HCEC 1CT (cell line): ENCODE measurements at places on chromosomes 2 and 18.

- DNase-seq = no peak
Measured at GRCh38 chr2:158393886-158394285, 62.7 kb downstream of the CCDC148 start.

- peak; percentile 87 for DNase-seq
Measured at GRCh38 chr2:37388074-37388473, 43.6 kb downstream of the QPCT start.

- no peak for DNase-seq
Measured at GRCh38 chr2:118265873-118266455, 177.7 kb downstream of the INSIG2 start.

GRCh38 chr18:42064109-42064508 is 109.1 kb downstream of the PIK3C3 start:
- no peak for DNase-seq

DNA sequence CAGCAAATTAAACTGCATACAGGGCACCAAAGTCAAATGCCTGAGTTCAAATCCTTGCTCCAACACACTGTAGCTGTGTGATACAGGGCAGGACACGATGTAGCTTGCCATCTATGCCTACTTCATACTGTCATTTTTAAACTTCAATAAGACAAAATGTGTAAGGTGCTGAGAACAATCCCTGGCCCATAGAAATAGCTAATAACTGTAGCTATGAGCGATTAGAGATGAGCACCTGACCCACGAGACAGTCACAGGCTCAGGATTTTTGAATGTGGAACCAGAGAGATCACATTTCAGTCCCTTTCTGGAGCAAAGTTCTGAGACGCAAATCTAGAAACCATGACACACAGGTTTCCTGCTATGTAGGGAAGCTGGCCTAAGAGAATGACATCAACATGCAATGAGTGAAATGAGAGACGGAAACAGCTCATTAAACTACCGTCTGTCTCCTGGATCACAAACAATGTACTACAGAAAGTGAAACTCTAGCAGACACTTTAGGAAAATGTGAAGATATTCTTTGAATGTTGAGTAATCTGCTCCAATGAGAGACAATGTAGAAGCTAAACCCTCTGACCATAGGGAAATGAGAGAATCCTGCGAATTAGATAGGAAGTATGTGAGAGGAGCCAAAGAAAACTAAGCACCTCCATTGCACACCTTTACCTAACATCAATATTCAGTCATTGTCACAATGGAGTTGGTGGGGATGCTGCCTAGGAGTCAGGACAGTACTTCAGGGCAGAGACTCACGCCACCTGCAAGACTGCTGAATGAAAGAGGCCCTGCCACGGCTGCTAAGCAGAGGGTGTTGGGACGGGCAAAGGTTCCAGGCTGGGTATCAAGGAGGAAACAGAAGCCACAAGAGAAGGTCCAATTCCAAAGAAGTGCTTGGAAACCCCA is 25.5 kb downstream of the B4GALT6 start:
- no peak for DNase-seq
